ENCODE measurements at places on chromosomes 6 and 20. TPM values are rescaled to one million over a fixed set of nuclear protein-coding genes. Genes with fewer than 3 reads are reported as not detected.

DNA sequence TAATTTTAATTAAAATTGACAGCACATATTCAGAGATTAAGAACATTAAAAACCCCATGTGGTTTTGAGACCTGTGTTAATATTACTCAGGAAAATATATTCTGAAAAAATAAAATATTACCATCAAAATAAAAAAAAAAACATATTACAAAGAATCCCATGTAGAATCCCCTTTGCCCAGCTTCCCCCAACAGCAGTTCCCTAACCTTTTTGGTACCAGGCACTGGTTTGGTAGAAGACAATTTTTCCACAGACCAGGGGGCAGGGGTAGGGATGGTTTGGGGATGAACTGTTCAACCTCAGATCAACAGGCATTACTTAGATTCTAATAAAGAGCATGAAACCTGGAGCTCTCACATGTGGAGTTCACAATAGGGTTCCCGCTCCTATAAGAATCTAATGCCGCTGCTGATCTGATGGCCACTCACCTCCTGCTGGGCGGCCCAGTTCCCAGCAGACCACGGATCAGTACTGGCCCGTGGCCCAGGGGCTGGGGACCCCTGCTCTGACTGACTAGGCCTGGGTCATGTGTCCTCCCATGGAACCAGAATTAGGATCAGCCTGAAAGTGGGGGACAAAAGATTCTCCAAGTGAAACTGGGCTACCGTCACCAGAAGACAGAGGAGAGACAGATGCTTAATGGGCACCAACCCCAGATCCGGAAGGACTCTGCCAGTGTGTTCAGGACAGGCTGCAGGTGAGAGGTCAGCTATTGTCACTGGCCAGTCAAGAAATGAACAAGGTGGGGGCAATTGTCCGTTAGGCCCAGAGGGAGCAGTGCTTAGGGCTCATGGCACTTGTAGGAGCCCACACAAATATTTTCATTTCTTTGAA lies 235.5 kb downstream of the PREX1 start:
- no peak for DNase-seq

DNA sequence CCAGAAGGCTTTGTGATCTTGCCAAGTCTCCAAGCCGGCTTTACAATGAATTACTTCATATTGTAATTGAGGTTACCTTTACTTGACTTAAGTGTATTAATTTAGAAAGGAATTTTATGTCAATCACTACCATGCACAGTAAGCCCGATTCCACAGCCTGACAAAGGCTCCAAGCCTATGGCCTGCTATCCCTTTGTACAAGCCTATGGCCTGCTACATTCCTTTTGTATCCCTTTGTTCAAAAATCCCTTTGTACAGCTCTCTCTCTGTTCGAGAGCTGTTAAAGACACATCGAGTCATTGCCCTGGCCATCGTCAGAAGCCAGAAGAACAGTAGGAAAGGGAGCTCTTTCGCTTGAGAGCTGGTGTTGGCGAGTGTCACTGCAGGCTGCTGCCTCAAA lies 2.7 kb upstream of the EDN3 start:
- DNase-seq: no peak

- DNase-seq: no peak
These were observed 62.7 kb downstream of the SLC24A3 start for GRCh38 chr20:19275038-19275629.

- DNase-seq: no peak
These were observed 13.1 kb downstream of the FAM184A start for GRCh38 chr6:119065382-119065781.

- no peak for DNase-seq
These were observed 84.5 kb downstream of the SLC16A10 start for GRCh38 chr6:111171577-111172400.

DEK gene
- total RNA-seq: 164 TPM

ALDH8A1 gene
- 0.20 TPM for total RNA-seq

Data from Caki2 (cell line).